Activated CD4-positive, alpha-beta memory T cell treated with anti-CD3 and anti-CD28 coated beads, Interleukin-2, amount 10 ng/mL, durations not matched to agents 7 days and 5 days (primary cell): ENCODE measurements at places on chromosomes 2 and 18. TPM values are rescaled to one million over a fixed set of nuclear protein-coding genes. Genes with fewer than 3 reads are reported as not detected.

- no peak overlapping the region for H3K4me3 ChIP-seq
- H3K36me3 ChIP-seq: no peaks in the 10 kb centered on the region
- no peaks in the 10 kb centered on the region for H3K4me1 ChIP-seq
- H3K27me3 ChIP-seq: no peaks in the 10 kb centered on the region
Observed at GRCh38 chr18:8869696-8870095, 164.3 kb downstream of the MTCL1 start.

- DNase-seq: no peak
- no peak overlapping the region for H3K4me3 ChIP-seq
- no peaks in the 10 kb centered on the region for H3K4me1 ChIP-seq
- no peak overlapping the region for H3K27ac ChIP-seq
Observed at GRCh38 chr2:157933160-157933920, 57.2 kb upstream of the ACVR1 start.

- no peaks in the 10 kb centered on the region for H3K4me1 ChIP-seq
- DNase-seq: no peak
- H3K27me3 ChIP-seq: no peaks in the 10 kb centered on the region
- no peaks in the 10 kb centered on the region for H3K36me3 ChIP-seq
Observed at GRCh38 chr18:7630731-7631442, 63.8 kb downstream of the PTPRM start.

G6PC2 gene
- not detected for total RNA-seq

TNFAIP6 gene
- not detected for total RNA-seq

DNA sequence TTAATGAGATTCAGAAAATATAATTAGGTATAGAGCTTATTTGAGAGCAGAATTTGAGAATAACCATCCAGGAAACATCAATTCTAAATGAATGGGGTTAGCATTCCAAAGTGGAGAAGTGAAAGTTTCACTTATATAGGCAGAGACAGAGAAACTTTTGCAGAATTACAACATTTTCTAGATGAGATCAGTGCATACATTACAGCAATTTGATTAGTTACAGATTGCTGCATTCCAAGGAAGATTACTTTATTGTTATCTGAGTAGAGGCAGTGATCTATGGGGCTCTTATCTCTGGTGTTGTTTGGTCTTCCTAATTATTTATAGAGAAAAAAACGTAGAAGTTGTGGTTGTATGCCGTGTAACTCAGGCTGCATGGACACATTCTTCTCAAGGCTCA lies 373.8 kb upstream of the SYT4 start:
- H3K27ac ChIP-seq: no peak overlapping the region
- no peak overlapping the region for H3K4me3 ChIP-seq
- H3K36me3 ChIP-seq: no peaks in the 10 kb centered on the region
- no peaks in the 10 kb centered on the region for H3K4me1 ChIP-seq

DNA sequence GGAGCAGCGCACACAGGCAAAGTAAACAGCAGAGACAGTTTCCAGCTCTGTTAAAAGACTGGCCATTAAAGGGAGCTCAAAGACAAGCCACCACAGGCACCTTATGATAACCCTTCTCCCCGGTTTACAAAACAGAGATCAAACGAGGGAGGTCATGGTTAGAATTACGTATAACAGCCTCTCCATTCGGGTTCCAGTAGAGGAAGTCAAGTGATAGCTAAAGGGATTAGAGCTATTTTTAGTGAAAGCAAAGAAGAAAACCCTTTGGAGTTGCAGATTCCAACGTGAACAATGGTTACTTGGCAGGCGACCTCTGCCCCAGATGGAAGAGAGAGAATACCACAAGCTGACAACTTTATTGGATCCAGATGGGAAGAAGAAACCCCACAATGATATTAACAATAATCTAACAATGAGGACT lies 31.2 kb upstream of the EDAR start:
- no peak overlapping the region for H3K27ac ChIP-seq
- no peaks in the 10 kb centered on the region for H3K4me1 ChIP-seq
- H3K4me3 ChIP-seq: no peak overlapping the region
- no peak for DNase-seq
- H3K36me3 ChIP-seq: no peaks in the 10 kb centered on the region

GRCh38 chr2:191615596-191615995 lies 62.3 kb upstream of the NABP1 start:
- no peaks in the 10 kb centered on the region for H3K27me3 ChIP-seq
- no peaks in the 10 kb centered on the region for H3K36me3 ChIP-seq
- H3K4me1 ChIP-seq: peaks cover 31% of the 10 kb centered on the region
- no peak overlapping the region for H3K4me3 ChIP-seq

TTN gene
- 2.3 TPM for total RNA-seq

FBXO48 gene
- 5.4 TPM for total RNA-seq

- peaks cover 16% of the 10 kb centered on the region for H3K36me3 ChIP-seq
- DNase-seq: no peak
- H3K27ac ChIP-seq: no peak overlapping the region
- H3K4me1 ChIP-seq: peaks cover 3% of the 10 kb centered on the region
Observed at GRCh38 chr2:227349989-227350612, 25.1 kb downstream of the MFF start.

REV1 gene
- total RNA-seq: 29.1 TPM

REEP1 gene
- total RNA-seq: not detected

AGAP1 gene
- 1.1 TPM for total RNA-seq

DNA sequence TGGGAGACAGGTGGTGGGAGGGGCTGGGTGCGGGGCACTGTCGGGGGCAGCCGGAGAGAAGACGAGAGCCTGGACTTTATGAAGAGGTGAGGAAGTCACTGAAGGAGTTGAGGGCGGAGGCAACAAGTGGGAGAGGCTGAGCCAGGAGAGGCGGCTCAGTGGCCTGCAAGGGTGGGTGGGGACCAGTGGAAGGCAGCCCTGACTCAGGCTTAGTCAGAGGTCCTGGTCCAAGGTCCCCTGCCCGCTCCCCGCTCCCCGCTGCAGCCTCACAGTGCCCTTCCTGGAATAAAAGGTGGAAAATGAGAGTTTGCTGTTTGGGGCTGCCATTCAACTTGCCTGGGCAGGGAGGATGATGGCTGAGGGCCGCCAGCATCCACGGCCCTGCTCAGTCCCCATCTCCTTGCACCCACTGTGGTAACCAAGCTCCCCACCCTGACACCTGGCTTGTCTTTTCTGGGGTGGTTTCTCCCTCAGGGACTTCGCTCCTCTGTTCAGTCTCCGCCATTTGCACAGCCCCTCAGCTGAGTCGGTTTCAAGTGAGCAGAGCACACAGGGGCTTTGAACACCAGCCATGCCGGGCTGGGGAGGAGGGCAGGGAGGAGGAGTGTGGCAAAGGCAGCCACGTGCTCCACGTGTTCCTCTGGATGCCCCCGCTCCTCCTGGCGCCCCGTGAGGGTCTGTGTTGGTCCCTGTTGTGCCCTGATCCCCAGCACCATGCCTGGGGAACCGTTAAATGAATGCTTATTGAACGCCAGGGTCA lies 13.7 kb upstream of the RALB start:
- H3K36me3 ChIP-seq: peaks cover 3% of the 10 kb centered on the region
- H3K27ac ChIP-seq: no peak overlapping the region
- DNase-seq: no peak
- H3K4me1 ChIP-seq: peaks cover 14% of the 10 kb centered on the region

GRCh38 chr18:63773551-63773950 lies 1.7 kb upstream of the SERPINB7 start:
- DNase-seq: no peak
- H3K4me1 ChIP-seq: no peaks in the 10 kb centered on the region
- H3K27me3 ChIP-seq: peaks cover 6% of the 10 kb centered on the region
- H3K4me3 ChIP-seq: no peak overlapping the region
- no peak overlapping the region for H3K27ac ChIP-seq

DNA sequence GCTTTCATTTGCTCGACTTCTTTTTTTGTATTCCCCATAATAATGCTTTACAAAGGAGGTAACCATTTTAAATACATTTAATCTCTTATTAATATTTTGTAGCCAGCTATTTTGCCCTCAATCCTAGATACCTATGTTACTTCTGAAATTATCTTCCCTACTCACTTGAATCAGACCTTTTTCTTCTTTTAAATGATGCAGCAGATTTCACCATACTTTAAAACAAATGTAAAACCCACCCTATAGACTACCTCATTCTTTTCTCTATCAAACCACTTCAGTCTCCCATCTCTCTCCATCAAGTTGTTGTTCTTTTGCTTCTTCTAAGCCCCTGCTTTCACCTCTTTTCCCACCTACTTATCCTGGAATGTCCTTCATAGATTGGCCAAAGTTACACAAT lies 151.5 kb upstream of the DNMT3A start:
- no peak for DNase-seq
- no peaks in the 10 kb centered on the region for H3K27me3 ChIP-seq
- H3K27ac ChIP-seq: no peak overlapping the region
- peaks cover 6% of the 10 kb centered on the region for H3K36me3 ChIP-seq
- H3K4me3 ChIP-seq: no peak overlapping the region

RUFY4 gene
- 2.1 TPM for total RNA-seq

GRCh38 chr2:2762913-2763312 lies 431.8 kb upstream of the MYT1L start:
- no peaks in the 10 kb centered on the region for H3K4me1 ChIP-seq
- no peak for DNase-seq
- no peak overlapping the region for H3K27ac ChIP-seq
- no peak overlapping the region for H3K4me3 ChIP-seq
- no peaks in the 10 kb centered on the region for H3K36me3 ChIP-seq
- H3K27me3 ChIP-seq: no peaks in the 10 kb centered on the region

GPR75 gene
- total RNA-seq: 1.7 TPM

GRCh38 chr2:208046686-208047085 lies 21.4 kb upstream of the PLEKHM3 start:
- no peak overlapping the region for H3K4me3 ChIP-seq
- peaks cover 6% of the 10 kb centered on the region for H3K27me3 ChIP-seq
- no peak for DNase-seq
- no peak overlapping the region for H3K27ac ChIP-seq

BAZ2B gene
- 9.8 TPM for total RNA-seq

- peaks cover 20% of the 10 kb centered on the region for H3K4me1 ChIP-seq
- H3K27ac ChIP-seq: no peak overlapping the region
- H3K36me3 ChIP-seq: peaks cover 19% of the 10 kb centered on the region
- DNase-seq: no peak
Observed at GRCh38 chr2:143398781-143399180, 269.6 kb downstream of the ARHGAP15 start.

- no peak overlapping the region for H3K27ac ChIP-seq
- DNase-seq: no peak
- H3K27me3 ChIP-seq: no peaks in the 10 kb centered on the region
- H3K36me3 ChIP-seq: no peaks in the 10 kb centered on the region
Observed at GRCh38 chr18:75831960-75832359, 404.5 kb upstream of the SMIM21 start.

PRSS56 gene
- total RNA-seq: not detected

GRCh38 chr2:67514515-67514914 lies 117.4 kb downstream of the ETAA1 start:
- H3K27ac ChIP-seq: no peak overlapping the region
- H3K36me3 ChIP-seq: no peaks in the 10 kb centered on the region
- H3K4me3 ChIP-seq: no peak overlapping the region
- H3K4me1 ChIP-seq: no peaks in the 10 kb centered on the region
- no peak for DNase-seq
- no peaks in the 10 kb centered on the region for H3K27me3 ChIP-seq

- H3K36me3 ChIP-seq: no peaks in the 10 kb centered on the region
- H3K27ac ChIP-seq: no peak overlapping the region
- peaks cover 5% of the 10 kb centered on the region for H3K27me3 ChIP-seq
- DNase-seq: no peak
Observed at GRCh38 chr2:149383340-149383739, 53.0 kb downstream of the LYPD6 start.
